Small intestine (tissue), 16 donors: ENCODE measurements at places on chromosomes 12 and 14.

DNA sequence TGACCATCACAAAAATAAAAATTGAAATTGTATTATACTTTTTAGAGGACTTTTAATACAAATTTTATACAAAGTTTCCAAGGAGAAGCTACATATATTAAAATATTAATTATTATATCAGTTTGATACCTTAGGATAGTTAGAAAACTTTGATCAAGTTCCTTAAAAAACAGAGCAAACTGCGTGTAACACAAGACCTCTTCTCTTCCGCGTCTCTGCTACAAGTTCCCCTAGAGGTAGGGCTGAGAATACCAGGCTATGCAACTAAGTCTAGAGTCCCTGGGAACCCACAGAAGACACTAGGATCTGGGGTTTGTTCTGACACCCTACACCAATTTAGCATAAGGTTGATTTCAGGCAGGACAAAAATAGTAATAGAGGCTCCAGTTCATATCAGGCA, 319.0 kb downstream of the FOXG1 start:
- no peak overlapping the region for H3K4me3 ChIP-seq
- no peaks in the 10 kb centered on the region for H3K4me1 ChIP-seq
- no peaks in the 10 kb centered on the region for H3K36me3 ChIP-seq
- no peaks in the 10 kb centered on the region for H3K27me3 ChIP-seq

- no peak overlapping the region for H3K4me3 ChIP-seq
- H3K27ac ChIP-seq, result no peak overlapping the region
- no peaks in the 10 kb centered on the region for H3K4me1 ChIP-seq
- DNase-seq, result no peak
- no peaks in the 10 kb centered on the region for H3K36me3 ChIP-seq
Measured at GRCh38 chr14:22113401-22113800, 439.8 kb upstream of the OR4E1 start.

DNA sequence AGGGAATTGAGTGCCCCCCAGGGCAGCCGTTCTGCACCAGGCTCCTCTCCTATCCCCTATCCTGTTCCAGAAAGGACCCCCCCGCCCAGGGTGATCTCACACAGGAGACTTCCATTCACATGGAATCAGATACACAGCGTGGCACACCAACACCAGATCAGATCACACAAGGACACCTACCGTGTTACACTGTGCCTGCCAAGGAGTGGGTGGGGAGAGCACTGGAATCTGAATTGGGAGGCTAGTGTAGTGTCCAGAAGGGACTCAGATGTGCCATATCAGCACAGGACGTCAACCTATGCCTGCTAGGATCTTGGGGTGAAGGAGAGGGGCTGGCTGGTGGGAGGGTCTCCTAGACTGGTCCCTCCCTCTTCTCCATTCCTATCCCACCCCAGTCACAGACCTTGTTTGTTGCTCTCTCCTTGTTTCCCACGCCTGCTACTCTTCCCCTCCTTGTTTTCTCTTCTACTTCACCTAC, 2.3 kb downstream of the PTMS start:
- DNase-seq, result peak; percentile 19
- no peaks in the 10 kb centered on the region for H3K27me3 ChIP-seq
- no peak overlapping the region for H3K27ac ChIP-seq
- peaks cover 44% of the 10 kb centered on the region for H3K4me1 ChIP-seq
- H3K36me3 ChIP-seq, result peaks cover 2% of the 10 kb centered on the region
- H3K4me3 ChIP-seq, result no peak overlapping the region

DNA sequence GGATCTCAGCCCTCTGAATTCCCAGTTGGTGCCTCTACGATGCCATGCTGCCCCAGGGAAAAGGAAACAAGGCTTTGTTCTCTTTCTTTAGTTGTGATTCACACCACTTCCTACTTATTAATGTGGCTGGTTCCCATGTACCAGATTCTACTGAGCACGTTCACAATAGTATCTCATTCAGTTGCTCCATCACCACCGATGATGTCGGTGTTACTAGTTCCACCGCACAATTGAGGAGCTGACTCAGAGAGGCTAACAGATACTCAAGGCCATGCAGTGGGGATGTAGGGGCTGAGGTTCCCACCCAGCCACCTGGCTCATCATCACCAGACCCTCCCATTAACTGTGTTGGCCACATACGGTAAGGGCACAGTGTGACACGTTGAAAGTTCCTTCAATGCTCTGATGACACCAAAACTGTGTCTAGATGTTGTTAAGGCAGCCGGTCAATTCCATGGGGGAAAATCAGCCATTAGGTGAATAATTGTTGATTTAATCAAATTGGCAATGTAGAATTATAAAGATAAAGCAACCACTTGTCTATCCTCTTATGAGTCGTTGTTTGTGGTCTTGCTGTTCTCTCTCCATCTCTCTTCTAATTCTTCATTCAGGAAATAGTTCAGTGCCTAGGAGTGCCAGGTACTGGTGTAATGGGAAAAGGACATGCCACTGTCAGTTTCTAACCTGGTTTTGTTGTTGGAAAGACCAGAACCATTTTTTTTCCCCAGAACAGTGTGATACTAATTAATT, 244.2 kb upstream of the CRY1 start:
- no peak overlapping the region for H3K27ac ChIP-seq
- H3K36me3 ChIP-seq, result no peaks in the 10 kb centered on the region
- no peaks in the 10 kb centered on the region for H3K4me1 ChIP-seq
- no peak overlapping the region for H3K4me3 ChIP-seq
- H3K27me3 ChIP-seq, result peaks cover 9% of the 10 kb centered on the region

DNA sequence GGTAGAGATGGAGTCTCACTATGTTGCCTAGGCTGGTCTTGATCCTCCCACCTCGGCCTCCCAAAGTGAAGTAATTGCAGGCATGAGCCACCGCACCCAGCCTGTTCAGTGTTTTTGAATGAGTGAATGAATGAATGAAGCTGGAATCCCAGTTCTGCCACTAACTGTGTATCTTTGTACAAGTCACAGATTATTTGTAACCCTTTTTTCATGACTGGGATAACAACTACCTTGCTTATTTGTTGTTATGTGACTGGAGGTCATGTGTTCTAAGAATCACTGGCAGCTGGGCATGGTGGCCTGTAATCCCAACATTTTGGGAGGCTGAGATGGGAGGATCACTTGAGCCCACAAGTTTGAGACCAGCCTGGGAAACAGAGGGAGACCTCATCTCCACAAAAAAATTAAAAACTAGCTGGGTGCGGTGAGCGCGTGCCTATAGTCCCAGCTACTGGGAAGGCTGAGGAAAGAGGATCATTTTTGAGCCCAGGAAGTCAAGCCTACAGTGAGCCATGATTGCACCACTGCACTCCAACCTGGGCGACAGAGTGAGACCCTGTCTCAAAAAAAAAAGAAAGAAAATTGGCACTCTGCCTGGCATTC, 13.3 kb upstream of the NUMB start:
- peaks cover 9% of the 10 kb centered on the region for H3K36me3 ChIP-seq
- H3K27me3 ChIP-seq, result no peaks in the 10 kb centered on the region
- no peak for DNase-seq
- no peak overlapping the region for H3K4me3 ChIP-seq
- no peak overlapping the region for H3K27ac ChIP-seq

DNA sequence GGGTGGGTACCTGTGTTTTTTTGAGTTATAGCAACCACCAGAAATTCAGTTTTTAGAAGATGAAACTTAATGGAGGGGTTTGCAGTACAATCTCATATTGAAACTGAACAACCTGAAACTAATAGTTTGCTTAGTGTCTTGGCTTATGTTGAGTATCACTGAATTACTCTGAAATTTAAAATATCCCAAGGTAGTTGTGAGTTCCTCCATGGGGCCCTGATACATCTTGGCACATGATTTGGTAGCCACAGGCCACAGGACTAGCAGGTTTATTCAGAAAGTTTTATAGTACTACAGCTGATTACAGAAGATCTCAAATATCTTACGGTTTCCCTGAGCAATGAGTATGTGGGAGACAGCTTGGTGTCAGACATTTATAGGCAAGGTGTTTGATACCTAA, 10.4 kb downstream of the PTGES3 start:
- H3K27me3 ChIP-seq, result no peaks in the 10 kb centered on the region
- peaks cover 50% of the 10 kb centered on the region for H3K36me3 ChIP-seq
- peaks cover 17% of the 10 kb centered on the region for H3K4me1 ChIP-seq
- H3K27ac ChIP-seq, result no peak overlapping the region
- no peak overlapping the region for H3K4me3 ChIP-seq

DNA sequence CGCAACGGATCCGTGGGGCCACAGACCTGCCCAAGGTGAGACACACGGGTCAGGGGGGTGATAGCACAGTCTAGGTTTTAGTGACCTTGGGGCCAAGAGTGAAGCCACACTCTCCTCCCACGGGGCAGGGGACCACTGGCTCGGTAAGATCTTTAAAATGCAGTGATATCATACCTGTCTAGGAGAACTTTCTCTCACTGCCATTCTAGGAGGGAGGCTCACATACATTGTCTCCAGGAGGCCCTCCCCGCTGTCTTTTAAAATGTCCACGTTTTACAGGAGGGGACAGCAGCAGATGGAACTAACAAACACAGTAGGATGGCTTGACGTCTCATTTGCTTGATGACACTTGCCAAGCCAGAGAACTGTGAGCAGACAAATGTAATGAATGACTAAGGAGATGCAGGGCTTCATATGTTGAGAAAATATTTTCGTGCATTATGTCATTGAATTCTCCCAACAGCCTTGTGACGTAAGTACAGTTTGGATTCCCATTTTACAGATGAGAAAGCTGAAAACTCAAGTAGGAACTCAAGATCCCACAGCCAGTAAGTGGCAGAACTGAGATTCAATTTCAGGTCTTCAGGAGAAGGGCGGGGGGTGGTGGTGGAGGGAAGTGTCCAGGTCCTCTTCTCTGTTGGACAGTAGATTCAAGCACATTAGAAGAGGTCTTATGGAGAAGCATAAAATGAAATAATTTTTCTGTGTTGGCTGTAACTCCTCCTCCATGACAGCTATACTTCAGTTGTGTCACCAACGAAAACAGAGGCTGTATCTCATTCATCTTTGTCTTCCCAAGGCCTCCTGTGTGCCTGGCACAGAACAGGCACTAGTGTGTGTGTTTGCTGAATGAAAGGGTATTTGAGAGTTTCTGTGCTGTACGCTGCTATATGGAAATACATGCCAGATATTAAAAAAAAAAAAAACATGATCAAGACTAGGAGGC, 2.1 kb downstream of the VASH1 start:
- no peak for DNase-seq
- H3K27me3 ChIP-seq, result peaks cover 31% of the 10 kb centered on the region
- H3K4me3 ChIP-seq, result peak overlapping the region; percentile 56
- no peaks in the 10 kb centered on the region for H3K4me1 ChIP-seq
- no peak overlapping the region for H3K27ac ChIP-seq

- DNase-seq, result peak; percentile 45
- H3K4me3 ChIP-seq, result peak within 1 kb of the TSS; percentile 63
- H3K4me1 ChIP-seq, result no peaks in the 10 kb centered on the region
- H3K27ac ChIP-seq, result no peak within 1 kb of the TSS
- peaks cover 7% of the 10 kb centered on the region for H3K27me3 ChIP-seq
- no peaks in the 10 kb centered on the region for H3K36me3 ChIP-seq
Measured at GRCh38 chr14:100825713-100826331, at the start of gene MEG3. Gene MEG3, plus strand, starts transcription at chr14:100826118.

DNA sequence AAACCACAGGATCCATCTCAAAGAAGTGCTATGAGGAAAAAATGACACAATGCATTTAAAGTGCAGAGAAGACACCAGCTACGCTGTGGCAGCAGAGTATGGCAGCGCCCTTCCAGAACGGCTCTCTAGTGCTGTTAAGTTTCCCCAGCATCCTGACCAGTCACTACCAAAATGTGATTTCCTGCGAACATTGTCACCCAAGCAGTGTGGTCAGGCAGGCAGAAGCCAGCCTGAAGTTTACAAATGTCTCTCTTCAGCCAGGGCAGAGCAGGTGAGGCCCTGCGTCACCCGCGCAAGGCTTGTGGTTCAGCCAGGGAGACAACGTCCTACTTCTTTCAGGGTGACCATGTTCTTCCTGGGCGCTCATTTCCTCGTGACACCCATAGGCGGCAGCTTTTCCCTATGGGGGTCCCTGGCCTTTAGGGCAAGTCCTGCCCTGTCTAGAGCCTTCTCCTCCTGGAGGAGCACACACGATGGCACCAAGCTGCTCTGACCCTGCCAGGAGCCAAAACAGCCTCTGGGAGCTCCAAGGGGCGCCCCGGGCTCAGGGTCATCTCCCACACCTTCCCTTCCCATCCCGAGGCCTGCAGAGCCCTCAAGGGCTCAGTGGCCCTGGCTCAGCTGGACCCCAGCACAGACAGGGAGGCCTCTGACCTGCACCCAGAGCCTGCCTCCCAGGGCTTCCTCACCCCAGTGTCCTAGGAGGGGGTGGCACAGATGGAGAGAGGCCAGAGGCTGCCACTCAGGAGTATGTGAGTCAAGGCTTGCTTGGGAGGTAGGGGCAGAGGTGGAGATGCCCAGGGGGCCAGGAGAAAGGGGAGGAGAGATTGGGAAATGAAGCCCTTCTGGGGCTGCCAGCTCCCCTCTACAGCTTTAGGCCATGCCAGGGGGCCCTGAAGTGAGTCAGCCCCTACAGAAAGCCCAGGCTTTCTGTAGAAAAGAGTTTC, 41.9 kb downstream of the PSMA6 start:
- H3K27me3 ChIP-seq, result no peaks in the 10 kb centered on the region
- no peak overlapping the region for H3K4me3 ChIP-seq
- H3K4me1 ChIP-seq, result peaks cover 18% of the 10 kb centered on the region
- no peaks in the 10 kb centered on the region for H3K36me3 ChIP-seq

- H3K4me1 ChIP-seq, result no peaks in the 10 kb centered on the region
- H3K27me3 ChIP-seq, result no peaks in the 10 kb centered on the region
- no peak overlapping the region for H3K4me3 ChIP-seq
- no peaks in the 10 kb centered on the region for H3K36me3 ChIP-seq
- DNase-seq, result no peak
- H3K27ac ChIP-seq, result no peak overlapping the region
Measured at GRCh38 chr14:64768401-64769095, 64.3 kb downstream of the PLEKHG3 start.

DNA sequence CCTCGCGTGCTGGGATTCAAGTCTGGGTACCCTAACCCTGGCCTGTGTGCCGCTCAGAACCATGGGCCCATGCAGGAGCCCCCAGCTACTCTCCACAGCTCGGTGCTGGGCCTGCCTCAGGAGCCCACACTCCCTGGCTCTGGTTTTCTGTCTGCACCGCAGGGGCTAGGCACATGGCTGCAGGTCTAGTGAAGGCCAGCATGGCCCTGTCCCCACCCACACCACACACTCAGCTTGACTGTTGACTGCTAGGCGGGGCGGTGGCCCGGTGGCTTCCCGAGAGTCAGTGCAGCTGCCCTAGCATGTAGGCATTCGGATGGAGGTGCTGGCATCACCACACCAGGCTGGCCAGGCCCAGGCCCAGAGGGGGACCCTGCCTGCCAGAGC, 7.9 kb downstream of the INF2 start:
- DNase-seq, result no peak
- no peak overlapping the region for H3K27ac ChIP-seq
- no peak overlapping the region for H3K4me3 ChIP-seq
- no peaks in the 10 kb centered on the region for H3K4me1 ChIP-seq
- no peaks in the 10 kb centered on the region for H3K27me3 ChIP-seq
- peaks cover 79% of the 10 kb centered on the region for H3K36me3 ChIP-seq

DNA sequence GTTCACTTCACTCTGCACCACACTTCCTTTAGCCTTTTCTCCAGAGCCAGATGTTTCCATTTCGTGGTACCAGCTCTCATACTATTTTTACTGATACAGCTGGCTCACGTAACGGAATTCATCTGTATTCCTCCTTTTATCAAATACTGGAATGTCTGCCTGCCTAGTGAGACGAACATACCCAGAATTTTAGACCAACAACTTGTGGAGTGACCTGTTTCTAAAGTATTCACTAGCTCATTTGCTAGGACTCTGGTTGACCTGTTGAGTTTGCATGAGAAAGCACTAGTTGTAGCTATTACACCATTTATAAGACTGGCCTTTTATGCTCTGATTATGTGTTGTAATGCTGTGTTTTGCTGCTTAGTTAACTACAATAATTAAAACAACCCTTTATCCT, 22.6 kb downstream of the KCNA5 start:
- no peak for DNase-seq
- no peaks in the 10 kb centered on the region for H3K4me1 ChIP-seq
- no peak overlapping the region for H3K27ac ChIP-seq
- no peak overlapping the region for H3K4me3 ChIP-seq
